GM04504 (cell line): ENCODE measurements at places on chromosomes 12 and 14.
A peak's percentile ranks its signal among the peaks of the same experiment; 100 is the strongest.

- no peak for DNase-seq
Measured at GRCh38 chr12:45259675-45260074, 43.8 kb downstream of the ANO6 start.

DNA sequence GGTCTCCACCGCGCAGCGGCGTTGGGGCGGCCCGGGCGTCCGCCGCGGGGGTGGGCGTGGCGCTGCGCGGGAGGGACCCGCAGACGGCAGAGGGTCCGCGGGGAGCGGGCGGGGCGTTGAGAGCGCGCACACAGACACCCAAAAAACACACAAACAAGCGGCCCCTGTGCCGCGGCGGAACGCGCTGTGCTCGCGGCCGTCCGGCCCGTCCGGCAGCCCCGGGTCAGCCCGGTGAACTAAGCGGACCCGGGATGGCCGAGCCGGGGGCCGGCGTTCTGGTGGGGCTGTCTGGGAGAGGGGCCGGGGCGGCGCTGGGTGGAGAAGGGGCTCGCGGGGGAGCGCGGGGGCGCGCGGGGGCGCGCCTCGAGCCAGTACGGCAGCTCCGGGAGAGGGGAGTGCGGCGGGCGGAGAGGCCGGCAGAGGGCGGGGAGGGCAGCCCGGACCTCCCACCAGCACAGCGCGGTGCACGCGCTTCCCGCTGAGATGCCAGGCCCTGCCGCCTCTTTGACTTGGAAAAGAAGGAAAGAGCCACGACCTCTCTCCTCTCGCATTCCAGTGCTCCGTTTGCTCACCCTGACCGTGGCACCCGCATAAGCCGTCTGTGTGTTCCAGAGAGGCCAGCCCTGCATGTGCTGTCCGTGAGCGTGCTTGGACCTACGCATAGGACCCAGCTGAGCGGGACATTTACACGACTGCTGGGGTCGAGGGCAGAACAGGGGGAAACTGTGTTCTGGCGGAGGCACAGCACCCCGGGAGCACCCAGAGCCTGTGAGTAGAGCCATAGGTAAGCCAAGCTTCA lies 10.3 kb downstream of the SLC6A12 start:
- DNase-seq: no peak

- no peak for DNase-seq
Measured at GRCh38 chr12:107917912-107918800, 143.7 kb downstream of the ASCL4 start.

- no peak for DNase-seq
Measured at GRCh38 chr12:15664491-15664890, 124.7 kb downstream of the EPS8 start.

DNA sequence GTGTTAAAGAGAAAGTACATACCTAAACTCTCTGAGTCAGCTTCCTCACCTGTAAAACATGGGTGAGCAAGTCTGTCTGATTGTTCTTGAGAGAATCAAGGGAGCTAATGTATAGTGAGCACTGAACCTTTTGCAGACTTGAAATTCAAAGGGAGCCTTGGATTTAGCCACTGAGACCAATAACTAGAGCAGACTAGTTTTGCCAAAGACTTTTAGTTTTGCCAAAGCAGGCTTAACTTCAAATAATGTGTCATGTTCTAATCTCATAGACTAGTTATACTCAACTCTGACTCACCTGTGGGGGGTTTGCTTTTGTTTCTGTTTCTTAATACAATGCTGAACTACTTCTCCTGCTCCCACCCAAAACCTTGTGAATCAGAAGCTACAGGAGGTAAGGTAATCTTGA lies 123.7 kb downstream of the SLC25A21 start:
- no peak for DNase-seq

- no peak for DNase-seq
Measured at GRCh38 chr14:30651937-30652336, 29.8 kb downstream of the SCFD1 start.

- DNase-seq: peak; percentile 31
Measured at GRCh38 chr12:119989731-119990381, 820 bp downstream of the BICDL1 start.

- no peak for DNase-seq
Measured at GRCh38 chr12:92629349-92630065, 73.3 kb upstream of the PLEKHG7 start.

DNA sequence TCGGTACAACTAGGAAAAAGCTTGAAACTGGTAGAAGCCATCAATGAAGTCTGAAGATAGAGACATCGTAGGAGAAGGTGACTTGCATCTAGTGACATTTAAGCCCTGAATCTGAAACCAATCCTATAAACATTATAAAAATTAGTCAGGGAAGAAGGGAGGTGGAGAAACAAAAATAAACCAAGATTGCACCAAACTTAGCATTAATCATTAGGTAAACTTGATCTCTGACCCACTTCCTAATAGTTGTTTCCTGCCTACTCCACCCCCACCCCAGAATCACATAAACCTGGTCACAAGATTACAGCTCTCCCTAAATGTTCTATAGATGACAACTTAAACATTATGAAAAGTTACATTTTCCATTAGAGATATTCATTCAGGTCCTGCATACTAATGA lies 40.4 kb downstream of the TSPAN19 start:
- DNase-seq: no peak

DNA sequence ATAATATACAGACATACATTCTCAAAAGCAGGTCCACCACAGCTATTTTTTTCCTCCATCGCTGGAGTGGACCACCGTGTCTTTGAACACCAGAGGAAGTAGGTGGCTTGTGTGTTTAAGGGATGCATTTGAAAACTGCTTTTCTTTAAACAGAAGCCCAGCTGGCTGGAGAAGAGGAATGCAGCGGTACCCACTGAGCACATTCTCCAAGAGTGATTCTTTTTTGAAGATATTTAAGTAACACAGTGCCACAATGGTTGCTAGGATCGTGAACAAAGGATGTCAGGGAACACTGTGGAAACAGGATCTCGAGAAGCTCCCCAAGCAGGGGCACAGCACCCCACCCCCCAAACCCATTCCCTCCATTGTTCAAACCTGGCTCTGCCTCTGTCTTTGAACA lies 286.6 kb upstream of the PWP1 start:
- DNase-seq: no peak

GRCh38 chr14:94048691-94049624 lies 22.8 kb downstream of the OTUB2 start:
- DNase-seq: no peak

GRCh38 chr12:19572920-19573558 lies 133.7 kb downstream of the AEBP2 start:
- no peak for DNase-seq
